ENCODE measurements at places on chromosomes 2 and 18.

DNA sequence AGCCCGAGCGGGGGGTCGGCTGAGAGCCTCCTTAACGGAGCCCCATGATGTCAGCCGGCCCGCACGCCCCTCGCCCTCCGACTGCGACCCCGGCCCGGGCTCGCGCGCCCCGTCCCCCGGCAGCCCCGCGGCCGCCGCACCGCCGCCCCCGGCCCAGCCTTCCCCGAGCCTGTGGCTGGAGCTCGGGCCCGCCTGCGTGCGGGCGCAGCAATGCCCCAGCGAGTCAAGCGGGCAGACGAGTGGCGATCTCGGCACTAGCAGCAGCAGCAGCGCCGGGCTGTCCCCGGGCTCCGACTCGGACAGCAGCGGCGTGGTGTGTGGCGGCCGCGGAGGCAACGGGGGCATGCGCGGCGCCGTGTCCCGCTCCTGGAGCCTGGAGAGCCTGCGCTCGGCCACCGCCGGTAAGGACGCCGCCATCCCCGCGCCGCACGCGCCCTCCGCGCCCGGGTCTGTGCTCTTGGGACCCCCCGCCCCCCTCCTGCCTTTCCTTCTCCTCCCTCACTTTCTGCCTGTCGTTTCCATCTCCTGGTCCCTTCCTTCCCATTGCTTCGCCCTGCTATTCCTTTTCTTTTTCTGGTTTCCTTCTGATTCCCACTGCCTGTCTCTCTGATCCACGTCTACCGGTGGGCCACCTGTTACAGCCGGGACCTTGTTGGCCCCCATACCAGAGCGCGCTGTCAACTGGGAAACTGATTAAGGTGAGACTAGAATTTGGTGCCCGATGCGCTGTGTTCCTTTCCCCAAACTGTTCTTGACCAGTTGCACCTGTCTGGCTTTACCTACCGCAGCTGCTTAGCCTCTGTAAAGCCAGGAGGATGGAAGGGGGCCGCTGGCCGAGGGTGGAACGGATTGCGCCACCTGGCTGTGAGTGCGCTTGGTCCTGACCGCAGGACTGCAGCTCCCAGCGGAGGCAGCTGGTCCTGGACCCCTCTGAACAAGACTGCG, 127.4 kb downstream of the ARHGEF4 start:
- DNase-seq, result no peak

DNA sequence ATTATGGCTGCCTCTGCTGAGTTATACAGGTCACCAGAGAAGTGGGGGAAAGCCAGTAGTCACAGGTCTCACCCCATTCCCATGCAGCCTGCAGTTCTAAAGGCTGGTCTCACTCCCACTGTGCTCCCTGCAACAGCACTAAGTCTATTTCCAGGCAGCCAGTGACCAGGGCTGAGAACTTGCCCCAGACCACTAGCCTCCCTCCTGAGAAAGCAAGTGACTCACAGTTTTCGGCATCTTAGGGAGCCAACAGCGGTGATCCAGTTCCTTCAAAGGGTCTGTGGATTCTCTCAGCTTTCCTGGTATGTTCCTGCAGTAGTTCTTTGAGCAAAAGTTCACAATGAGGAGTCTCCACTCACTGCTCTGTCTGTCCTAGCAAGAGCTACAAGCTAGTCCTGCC, 329.6 kb upstream of the MAP2 start:
- no peak for DNase-seq

DNA sequence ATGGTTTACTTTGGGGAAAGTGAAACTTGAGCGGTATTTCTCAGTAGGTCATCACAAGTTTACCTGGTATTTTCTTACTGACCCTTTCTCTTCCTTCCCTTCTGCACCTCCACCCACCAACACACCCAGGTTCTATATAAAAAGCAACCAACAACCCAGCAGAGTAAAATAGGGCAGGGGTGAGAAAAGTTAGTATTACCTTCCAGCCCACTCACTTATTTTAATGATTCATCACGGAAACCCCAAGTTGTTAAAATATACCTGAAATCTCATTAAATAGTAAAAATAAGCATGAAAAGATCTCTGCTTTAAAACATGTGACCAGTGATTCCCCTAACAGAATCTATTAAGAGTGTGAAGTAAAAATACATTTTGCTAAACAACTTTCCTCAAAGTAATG, 306.1 kb downstream of the ZEB2 start:
- no peak for DNase-seq

DNA sequence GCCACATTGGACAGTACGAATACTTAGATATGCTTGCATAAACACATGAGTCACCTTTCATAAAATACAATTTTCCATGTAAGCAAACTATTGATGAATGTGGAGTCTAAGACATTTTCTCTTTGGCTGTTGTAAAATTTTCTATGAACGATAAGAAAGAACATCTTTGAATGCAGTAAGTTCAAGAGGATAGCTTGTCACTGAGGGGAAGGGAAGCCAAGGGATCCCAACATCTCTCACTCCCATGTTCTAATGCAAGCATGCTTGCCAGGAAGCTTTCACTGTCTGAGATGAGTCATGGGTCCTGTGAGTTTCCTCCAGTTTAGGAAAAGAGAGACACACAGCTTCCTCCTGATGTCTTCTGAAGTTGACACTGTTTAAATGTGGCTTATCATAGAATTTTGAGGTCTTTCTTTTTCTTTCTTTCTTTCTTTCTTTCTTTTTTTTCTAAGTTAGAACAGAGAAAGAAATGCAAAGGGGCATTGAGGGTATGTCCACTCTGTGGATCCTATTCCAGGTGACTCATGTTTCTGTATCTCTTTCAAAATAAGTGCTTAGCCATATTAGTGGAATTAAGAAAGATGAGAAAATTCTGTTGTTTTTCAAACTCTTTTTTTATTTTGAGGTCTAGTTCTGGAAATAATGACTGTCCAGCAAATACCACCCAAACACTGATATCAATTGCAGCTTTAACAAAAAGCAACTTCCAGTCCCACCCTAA, 146.6 kb downstream of the RDH14 start:
- no peak for DNase-seq

DNA sequence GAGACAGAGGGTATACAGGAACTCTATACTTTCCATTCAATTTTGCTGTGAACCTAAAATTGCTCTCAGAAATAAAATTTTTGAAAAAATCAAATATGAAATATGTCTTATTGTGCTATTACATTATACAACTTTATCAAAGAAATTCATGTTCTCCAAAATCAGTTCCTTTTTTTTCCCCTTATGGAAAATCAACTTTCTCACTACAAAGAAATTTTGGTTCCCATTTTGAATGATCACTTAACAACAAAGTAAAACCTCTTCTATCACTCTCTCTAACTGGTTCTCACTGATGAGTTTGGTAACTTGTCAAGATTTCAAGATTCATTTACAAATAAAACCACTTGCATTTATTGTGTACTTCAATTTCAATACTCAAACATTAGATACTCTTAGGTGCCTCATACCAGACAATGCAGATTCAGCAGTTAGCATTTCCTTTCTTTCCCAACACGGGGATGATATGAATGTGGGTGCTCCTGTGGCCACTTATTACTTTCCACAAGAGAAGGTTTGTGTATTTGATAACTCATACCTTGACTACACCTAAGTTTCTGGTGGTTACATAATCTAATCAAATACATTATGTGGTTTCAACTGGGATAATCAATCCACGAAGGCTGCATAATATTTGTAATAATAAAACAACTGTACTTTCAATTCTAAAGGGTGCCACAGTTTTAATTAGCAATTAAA, 6.4 kb downstream of the PSME4 start:
- no peak for DNase-seq

GRCh38 chr18:49561289-49562193, at the start of gene LIPG:
Gene LIPG (plus strand): TSS chr18:49562057. CDS start chr18:49562309, 252 bp downstream.
- DNase-seq, result no peak

DNA sequence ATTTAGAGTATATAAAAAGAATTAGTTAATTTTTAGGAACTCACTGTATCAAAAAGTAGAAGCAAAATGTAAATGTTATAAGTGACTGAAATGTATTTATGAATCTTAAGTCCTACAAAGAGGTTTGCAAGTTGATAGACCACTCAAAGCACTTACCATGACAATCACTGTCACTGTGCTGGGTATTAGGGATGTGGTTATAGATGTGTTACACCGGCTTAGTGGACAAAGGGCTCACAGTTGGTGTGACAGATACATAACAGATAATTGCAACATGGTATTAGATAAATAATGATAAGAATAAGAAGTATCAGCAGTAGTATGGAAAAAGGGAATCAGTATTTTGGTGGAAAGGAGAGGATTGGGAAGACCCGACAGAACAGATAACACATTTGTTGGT, 21.6 kb downstream of the AGFG1 start:
- DNase-seq, result no peak

GRCh38 chr2:145649061-145649460, 1129.1 kb upstream of the ZEB2 start:
- no peak for DNase-seq

DNA sequence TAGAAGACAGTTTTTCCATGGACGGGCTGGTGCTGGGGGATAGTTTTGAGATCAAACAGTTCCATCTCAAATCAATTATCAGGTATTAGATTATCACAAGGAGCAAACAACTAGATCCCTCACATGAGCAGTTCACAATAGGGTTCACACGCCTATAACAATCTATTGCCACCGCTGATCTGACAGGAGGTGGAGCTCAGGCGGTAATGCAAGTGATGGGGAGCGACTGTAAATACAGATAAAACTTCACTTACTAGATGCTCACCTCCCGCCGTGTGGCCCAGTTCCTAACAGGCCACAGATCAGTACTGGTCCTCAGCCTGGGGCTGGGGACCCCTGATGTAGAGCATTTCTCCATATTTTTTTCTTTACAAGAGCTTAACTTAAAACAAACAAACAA, 203.6 kb downstream of the CDH7 start:
- no peak for DNase-seq

DNA sequence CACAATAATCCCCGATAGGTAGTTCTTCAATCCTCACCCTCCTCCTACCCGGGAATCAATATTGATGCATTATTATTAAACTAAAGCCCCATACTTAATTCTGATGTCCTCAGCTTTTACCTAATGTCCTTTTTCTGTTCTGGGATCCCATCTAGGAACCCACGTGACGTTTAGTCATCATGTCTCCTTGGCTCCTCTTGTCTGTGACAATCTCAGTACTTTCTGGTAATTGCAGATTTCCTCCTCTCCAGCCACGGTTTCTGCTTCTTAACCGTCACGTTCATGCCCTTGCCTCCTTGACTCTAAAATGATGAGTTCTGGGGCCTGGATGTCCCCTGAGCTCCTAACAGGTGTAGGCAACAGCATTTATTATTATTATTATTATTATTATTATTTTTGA, 2.9 kb upstream of the DGKD start:
- no peak for DNase-seq

- no peak for DNase-seq
Observed at GRCh38 chr2:54396798-54397197, 59.3 kb upstream of the SPTBN1 start.

- DNase-seq, result no peak
Observed at GRCh38 chr18:76686737-76687231, 135.6 kb upstream of the ZNF236 start.
